ENCODE measurements at places on chromosomes 3 and 15.

DNA sequence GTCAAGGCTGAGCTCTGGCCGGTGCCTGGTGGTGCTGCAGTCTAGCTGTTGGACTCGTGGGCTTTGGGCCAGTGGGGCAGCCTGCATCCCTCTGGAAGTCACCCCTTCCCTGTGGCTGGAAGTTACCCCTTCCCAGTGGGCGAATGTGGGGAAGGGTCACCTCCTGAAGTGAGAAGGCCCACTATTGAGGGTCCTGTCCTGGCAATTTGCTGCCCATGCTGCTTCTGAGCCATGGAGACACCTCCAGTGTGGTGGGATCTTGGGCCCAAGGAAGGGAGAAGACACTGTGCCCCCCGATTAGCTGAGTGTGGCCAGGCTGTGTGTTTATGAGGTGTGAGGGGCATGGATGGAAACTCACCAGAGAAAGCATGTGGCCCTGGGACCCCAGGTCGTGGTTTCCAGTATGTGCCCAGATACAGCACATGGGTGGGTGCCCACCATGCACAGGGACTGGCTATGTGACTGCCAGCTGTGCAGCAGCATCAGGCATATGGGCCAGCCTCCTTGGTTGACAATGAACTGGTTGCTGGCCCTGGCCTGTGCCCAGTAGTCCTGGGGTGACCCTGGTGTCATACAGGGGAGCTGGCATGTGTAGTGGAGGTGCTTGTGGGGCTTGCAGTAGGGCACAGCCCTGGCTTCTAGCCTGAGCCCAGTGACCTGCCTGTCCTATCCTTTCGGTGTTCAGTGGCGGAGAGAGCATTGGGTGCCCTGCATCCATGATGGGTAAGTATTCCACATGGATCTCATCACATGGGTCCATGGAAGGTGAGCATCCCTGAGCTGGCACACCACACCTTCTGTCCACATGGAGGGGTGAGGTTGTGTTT is 221.2 kb downstream of the SNRPN start:
- no peak for DNase-seq

DNA sequence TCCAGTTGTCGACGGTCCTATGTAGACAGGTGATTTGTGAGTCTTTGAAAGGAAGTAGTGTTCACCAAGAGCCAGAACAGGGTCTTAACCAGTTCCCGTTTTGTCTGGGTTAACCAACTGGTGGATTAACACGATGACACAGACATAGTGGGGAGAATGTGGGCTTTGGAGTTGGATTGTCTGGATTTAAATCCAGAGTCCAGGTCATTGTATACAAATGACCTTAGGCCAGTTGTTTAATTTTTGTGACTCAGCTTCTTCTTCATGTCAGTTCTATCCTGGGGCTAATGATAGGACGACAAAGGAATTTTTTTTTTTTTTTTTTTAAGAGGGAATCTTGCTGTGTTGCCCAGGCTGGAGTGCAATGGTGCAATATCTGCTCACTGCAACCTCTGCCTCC is 126.7 kb downstream of the LPP start:
- no peak for DNase-seq

DNA sequence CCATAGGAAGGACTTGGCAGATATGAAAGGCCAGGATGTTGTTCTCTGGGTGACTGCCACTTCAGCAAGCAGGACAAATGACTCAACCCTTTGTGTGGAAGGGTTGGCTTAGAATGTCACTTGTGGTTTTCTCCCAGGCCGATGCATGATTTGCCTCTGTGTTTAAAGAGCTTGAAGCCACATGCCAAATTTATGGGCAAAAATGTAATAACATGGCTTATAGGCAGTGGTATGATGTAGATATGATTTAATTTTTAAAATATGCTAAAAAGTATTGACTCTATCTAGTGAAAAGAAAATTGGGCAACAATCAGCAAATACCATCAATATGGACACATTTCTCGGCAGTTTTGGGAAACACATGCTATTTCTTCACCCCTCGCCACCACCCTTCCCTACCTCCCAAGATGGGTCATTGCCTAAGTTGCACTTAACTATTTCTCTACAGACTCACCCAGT is 114.6 kb downstream of the CYP19A1 start:
- DNase-seq: no peak

GRCh38 chr3:37096288-37096687 is 78.1 kb downstream of the LRRFIP2 start:
- DNase-seq: no peak

DNA sequence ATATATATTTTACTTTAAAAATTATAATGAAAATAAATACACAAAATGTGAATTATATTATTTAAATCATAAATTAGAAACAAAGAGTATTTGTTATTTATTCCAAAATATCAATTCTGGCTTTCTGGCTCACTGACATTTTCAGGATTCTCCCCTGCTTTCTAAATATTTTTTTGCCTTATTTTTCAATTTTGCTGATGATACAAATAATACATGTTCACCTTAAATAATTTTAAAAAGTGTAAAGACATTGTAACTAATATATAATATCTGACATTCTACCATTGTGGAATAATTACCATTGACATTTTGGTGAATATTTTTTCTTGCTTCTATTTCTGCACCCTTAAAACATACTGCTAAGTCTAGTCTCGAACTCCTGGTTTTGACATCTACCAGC is 325.9 kb upstream of the CBLB start:
- no peak for DNase-seq

DNA sequence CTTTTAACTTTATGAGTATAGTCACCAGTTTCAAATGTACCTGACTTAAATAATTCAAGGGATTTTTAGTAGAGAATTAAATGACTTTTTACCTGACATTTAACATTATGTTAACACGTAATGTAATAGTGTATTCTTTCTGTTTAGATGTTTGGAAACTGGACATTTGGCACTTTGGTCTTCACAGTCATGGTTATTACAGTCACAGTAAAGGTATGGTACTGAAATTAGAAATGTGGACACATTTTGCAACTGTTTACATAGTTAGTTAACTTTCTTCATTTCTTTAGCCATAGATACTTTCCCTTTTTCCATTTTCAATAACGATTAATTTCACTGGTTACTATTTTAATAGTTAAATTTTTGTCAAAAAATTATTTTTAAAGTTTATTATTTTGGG is 83.8 kb downstream of the DCUN1D1 start:
- no peak for DNase-seq

DNA sequence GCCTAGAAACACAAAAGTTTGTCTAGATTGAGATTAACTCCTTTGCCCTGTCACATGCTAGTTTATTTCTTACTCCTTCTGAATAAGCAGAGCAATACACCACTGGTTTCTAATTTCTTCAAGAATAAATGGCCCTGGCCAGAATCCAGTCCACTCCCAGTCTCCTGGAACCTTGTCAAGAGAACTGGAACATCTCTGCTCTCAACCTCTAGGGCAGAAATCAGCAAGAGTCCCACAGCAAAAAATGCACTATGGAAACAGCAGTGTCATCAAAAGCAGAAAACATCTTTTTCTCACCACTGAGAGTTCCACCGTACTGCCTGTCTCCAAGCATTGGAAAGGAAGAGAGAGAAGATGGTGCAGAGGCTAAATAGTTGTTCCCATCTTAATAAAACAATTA is 35.9 kb upstream of the PPP2R3A start:
- no peak for DNase-seq

DNA sequence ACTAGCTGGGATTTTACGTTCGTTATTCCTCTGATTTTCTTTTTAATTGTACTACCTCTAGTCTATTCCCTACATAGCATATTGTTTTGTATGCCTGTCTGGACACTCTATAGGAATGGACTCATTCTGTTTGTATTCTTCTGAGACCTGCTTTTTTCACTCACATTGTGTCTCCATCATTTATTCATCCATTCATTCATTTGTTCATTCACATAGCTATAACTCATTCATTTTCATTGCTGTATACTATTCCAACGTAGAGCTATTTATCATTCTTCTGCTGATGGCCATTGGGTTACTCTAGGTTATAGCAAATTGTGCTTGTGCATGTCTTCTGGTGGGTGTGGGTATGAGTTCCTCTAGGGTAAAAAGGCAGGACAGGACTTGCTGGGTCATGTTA is 74.0 kb upstream of the SLC6A6 start:
- no peak for DNase-seq

GRCh38 chr3:122013448-122013925 is 8.6 kb downstream of the ILDR1 start:
- no peak for DNase-seq

DNA sequence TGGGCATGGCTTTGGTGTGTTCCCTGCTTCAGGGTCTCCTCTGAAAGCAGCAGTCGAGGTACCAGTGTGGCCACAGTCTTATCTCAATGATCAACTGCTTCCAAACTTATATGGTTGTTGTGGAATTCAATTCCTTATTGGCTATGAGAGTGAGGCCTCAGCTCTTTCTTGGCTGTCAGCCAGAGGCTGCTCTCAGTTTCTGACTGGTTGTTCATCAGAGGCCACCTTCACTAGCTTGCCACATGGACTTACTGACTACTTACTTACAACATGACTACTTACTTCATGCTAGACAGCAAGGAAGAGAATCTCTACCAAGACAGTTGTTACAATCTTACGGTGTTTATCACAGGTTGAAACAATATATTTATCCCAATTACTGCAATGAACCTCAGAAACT is 789.2 kb downstream of the DIPK2A start:
- DNase-seq: no peak

- DNase-seq: no peak
These were observed 268.4 kb upstream of the NSMCE3 start for GRCh38 chr15:29538044-29538443.

DNA sequence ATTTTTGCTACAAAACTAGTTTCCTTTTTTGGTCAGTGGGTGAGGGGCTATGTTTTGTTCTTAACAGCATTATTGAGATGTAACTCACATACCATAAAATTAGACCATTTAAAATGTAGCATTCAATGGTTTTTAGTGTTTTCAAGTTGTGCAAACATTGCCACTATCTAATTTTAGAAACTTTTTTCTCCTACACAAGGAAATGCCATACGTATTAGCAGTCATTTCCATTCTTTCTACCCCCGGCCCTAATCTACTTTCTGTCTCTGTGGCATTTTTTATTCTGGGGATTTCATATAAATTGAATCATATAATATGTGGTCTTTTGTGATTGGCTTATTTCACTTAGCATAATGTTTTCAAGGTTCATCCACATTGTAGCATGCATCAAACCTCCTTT is 55.0 kb upstream of the TIPARP start:
- no peak for DNase-seq

GRCh38 chr3:8492744-8493511 is 8.7 kb upstream of the LMCD1 start:
- DNase-seq: no peak

GRCh38 chr3:33792167-33792892 is 6.1 kb upstream of the PDCD6IP start:
- DNase-seq: no peak

- no peak for DNase-seq
These were observed 81.4 kb upstream of the CFAP20DC start for GRCh38 chr3:59131016-59131766.

- DNase-seq: no peak
These were observed 1.1 kb downstream of the DCUN1D1 start for GRCh38 chr3:182979103-182979673.

DNA sequence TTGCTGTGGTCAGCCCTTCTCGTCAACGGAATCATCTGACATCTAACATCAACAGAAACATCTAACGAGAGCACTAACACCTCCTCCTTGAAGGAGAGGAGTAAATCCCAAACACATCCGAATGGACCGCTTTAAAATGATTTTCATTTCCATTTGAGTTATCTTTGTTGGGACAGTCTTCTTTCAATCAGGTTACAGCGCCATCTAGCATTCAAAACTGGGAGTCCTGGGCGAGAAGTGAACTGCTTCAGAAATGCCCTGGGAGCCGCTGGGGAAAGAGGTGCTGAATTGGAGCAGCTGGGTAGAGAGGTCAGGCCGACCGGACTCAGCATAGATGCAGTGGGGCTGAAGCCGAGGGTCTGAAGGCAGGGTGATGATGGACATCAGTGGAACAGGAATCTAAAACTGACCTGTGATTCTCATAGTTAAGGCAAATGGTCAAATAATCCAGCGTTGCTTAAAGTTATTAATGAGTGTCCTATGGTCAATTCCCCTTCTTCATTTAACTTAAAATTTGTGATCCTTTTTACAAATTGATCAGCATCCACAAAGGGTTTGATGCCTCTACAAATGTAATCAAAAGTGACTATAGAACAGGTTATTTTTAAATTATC is 170.0 kb upstream of the NDN start:
- DNase-seq: no peak

DNA sequence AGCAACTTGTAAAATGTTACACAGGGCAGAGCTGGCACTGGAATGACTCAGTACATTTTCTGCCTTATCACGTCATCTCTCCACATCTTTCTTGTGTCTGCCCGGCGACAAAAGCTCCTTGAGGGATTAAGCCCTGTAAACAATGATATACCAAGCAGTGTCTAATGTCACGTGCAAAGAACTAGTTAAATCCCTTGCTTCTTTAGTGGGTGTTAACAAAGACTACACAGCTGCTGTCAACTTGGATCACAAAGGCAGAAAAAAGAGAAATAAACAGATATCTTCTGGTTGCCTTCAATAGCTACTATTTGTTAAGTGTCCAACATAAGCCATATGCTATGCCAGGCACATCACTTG is 48.1 kb upstream of the FRMD4B start:
- DNase-seq: no peak

DNA sequence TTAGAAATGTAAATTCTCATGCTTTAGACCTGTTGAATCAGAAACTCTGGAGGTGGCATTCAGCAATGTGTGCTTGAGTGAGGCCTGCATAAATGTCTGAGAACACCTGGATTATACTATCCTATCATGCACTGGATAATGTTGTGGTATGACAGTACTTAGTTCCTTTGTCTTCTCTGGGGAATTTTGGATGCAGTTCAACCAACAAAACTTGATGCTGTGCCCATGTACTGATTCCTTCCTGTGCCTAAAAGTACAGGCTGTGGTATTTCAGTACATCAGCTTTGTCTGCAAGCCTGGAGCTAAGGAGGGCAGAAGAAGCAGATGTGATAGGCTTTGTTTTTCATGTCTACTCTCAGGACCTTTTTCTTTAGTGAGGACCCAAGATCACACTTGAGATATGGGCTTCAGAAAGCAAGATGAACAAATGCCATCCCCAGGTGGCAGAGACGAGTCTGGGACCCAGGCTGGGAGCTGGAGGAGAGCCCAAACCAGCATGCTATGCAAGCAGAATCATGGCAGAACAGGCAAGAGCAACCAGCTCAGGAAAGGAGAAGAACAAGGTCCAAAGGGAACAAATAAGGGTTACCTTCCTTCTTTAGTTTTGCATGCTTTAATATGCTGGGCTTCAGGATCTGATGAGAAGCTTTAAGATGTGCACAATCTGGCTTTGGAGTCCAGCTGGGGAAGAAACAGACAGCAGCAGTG is 124.7 kb downstream of the MYRIP start:
- no peak for DNase-seq

DNA sequence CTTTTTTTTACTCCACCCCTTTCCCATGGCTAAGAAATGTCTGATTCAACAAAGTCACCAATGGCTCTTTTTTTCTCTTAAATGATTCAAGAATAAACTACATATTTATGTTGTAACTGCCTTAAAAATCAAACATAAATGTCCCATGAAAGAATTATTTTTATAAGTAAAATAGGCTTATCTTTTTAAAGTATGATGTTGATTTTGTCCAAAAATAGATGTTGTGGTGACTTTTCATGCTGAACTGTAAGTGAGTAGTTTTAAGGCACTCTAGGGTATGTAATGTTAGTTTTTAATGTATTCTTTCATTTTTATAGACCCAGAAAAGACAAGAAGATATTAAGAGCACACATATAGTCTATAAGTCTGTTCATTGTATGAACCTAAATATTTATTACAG is 594.9 kb downstream of the NLGN1 start:
- no peak for DNase-seq
